ENCODE measurements at places on chromosomes 3 and 15.

GRCh38 chr3:36944012-36944640 is 728 bp downstream of the TRANK1 start:
- DNase-seq: no peak

DNA sequence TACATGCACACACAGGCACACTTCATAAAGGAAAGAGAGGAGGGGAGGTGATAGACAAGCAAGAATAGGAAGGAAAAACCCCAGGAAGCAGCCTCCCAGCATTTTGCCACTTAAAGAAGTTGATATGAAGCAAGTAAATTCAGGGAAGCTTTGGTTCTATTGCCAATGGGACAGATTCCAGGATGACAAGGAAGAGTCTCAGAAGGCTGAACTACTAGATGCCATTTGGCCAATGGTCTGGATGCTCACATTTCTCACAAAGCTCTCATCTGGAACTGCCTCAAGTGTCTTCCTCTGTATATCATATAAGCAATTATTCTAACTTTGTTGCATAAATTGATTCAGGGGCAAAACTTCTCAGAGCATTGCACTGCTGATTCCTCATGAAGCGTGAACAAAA is 78.8 kb upstream of the STRIT1 start:
- DNase-seq: no peak

DNA sequence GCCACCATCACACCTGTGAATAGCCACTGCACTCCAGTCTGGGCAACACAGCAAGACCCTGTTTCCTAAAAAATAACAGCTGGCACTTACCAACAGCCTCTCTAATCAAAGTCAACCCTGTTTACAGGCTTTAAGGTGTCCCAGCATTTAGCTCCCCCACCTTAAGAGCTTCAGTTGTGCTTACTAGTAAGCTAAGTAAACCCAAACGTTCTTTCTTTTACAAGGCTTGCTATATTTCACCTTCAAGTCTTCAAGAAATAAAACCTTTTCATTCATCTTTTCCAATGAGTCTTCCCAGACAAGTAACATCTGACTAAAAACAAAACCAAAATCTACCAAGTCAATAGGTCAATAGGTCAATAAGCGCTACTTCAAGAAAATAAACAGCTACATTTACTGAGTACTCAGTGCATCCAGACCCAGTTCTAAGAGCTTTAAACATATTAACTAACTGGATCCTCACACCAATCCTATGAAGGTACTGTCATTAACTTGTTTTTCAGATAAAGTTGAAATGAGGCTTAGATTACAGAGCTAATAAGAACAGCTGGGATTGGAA is 62.4 kb downstream of the PBRM1 start:
- no peak for DNase-seq

DNA sequence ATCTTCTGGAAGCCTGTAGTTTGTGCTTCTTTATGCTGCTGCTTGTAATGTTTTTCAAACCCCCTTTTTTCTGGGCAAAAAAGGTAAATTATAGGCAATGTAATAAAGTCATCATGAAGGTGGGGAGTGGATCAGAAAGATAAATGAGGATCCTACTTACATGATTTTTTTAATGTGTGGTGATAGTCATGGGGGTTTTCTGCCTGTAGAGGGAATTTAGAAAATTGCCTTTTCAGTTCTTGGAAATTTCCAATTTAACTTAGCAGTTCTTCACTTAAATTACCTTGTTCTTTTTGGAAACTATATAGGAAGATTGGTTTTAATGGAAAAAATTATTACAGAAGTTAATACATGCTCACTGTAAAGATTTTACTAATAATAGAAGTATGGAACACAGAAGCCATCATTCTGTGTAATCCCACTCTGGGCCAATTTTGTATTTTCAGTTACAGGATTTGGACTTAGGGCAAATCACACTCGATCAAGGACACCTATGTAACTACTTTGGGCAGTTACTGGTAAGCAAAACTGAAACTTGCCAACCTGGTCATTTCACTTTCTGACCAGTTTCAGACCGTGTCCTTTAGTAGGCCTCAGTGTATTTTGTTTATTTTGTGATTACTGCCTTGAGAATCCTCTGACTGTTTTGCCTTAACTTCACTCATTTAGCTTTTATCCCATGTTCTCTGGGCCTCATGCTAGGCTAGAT is 10.5 kb upstream of the SCAANT1 start:
- no peak for DNase-seq

DNA sequence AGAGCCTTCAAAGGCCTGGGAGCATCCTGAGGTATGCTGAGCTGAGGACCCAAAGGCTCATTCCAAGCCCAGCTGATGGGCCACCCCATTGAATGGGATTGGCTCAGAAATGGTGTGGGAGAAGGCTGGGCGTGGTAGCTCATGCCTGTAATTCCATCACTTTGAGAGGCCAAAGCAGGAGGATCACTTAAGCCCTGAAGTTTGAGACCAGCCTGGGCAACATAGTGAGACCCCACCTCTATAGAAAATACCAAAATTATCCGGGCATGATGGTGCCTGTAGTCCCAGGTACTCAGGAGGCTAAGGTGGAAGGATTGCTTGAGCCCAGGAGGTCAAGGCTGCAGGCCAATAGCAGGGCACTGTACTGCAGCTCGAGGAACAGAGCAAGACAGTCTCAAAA is 43.8 kb upstream of the ADAMTSL3 start:
- DNase-seq: no peak

DNA sequence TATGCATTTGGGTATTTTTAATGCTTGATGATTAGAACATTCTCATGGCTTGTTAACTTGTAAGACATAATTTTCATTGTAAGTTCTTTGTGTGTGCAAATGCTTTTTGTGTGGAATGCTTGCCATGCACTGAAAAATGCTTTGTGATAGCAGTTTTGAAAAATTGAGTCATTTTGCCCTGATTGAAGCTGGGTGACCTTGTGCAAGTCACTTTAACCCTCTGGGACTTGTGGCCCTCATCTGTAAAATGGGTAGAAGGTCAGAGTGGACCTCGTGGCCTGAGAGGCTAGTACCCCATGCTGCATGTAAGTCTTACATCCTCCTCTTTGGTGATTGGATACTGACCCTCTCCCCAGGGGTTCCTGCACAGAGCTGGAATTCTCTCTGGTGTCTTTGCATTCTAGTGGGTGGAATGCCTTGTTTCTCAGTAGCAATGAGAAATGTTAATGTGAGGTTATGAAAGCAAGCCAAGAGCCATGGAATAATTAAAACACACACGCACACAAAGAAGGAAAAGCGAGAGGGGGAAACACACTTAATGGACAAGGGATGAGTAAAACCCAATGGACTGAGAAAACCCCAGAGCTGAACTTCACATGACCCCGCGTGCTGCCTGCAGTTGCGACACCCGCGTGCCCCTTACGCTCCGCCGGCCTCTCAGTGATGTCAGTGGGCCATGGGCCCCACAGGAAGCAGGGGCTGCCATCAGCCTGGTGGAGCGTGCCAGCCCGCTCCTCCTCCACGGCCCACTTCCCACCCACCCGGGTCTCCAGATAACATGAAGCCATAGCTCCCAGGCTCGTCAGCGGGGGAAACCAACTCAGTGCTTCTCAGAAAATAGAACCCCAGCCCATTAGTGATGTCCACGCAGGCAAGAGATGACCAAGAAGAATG is 44.0 kb downstream of the SMAD3 start:
- no peak for DNase-seq

DNA sequence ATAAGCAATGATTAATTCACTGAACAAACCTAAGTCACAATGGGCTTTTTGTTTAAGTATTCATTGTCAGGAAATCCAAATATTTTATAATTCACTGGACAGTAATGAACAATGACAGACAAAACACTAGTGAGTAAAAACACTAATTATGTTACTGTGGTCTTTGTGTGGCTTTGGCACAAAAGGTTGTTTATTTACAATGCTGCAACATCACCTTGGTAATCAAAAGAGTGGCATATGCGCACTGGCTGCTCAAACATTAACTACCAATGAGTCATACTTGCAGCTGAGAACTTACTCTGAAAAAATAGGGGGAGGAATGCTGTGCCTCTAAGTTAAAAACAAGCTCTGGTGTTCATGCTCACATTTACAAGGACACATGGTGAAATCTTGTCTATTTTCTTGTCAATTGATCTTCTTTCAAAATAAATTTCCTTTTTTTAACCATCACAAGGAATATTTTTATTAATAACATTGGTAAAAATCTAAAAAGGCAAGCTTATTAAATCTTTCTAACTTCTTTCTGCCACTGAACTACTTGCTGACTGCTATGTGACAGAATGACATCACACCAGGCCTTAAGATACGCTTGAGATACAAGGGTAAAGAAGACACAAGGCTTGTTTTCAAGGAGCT is 85.2 kb upstream of the PPIB start:
- DNase-seq: no peak

DNA sequence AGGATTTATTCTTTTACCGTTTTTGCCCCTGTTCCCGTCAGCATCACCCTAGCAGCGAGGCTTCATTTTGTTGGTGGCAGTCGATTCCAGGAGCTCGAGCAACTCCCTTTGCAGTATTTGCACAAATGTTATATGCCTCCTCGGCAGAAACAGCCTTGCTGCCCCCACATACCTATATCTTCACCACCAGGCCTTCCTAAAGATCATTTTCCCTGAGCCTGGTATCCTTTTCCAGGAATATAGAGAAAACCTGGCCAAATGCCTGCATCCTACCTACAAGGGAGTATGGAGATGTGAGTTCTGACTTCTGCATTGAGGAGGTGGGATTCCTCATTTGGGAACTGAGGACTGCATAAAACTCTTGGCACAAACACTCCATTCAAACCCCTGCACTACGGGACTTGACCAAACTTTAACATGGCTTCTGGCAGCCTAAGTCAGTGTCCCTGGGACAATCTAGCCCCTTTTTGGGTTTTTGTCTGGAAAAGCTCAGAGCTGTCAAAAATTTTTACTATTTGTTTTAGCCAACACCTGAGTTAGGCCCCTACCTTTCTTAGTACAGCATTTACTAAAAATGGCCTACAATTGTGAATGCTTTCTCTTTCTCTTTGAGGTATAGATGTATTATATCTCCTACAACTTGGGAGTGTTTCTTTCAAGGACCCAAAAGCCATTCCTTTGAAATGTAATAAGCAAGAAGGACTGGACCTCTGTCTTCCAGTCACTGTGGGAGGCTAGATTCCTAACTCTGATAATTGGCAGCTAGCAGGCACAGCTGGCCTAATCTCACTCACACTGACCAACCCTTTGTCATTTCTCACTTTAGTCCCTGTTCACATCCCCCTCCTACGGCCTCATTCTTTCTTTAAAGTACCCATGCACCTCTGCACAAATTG is 12.1 kb upstream of the UBE2Q2 start:
- DNase-seq: no peak

DNA sequence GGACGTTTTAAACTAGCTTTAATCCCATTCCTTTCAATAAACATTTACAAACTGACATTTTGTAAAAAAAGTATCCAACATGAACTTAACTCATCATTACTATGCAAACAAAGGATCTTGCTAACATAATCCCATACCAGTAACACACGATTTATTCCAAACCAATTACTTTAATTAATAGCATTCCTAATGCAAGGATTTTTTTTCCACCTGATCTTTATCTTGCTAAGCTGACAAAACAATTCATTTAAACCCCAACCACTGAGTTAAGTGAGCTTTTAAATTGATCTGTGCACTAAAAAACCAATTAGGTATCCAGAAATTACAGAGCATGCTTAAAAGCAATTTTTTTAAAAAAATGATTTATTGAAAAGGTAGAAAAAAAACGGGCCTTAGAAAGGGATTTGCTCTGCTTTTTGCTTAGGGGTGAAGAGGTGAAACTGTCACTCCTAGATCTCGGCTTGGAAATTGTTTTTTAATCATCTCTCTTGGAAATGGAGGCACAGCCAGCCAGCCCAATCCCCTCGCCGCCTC is 1.2 kb downstream of the SH3BP5 start:
- no peak for DNase-seq

DNA sequence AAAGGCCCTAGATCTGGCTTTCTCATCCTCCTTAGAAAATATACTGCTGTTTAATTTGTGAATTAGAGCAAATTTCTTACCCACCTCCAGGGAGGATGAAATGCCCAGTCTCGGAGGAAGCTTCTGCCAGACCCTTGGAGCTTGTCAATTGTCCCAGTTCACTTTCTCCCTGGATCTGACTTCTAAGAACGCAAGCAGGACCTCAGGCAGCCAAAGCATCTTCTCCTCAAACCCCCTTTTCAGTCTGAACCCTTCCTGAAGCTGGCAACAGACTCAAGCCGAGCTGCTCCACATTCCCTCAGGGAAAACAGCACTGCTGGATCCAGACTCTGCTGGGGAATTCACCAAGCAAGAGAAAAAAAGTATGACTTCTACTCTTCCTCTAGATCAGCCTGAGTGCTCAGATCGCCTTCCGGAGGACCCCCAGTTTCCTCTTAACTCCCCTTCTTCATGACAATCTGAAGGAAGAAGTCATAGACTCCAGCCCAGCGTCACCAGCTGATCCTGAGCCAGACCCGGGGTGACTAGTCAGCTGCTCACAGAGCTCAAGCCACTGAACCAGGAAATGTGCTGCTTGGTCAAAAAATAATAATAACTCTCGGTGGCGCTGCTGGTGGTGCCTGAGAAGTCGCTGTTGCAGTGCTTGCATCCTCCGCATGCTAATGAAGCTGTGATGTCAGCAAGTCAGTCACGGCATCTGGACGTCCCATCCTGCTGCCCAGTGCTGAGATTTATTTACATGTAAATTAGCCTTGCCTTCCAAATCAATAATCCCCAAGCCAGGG is at the start of gene PRICKLE2:
Gene PRICKLE2, minus strand, starts transcription at position 641 of the 785 bp plus-strand sequence. CDS start 26,539 bp downstream, outside the sequence.
- peak; percentile 68 for DNase-seq

GRCh38 chr3:85170646-85171045 is 211.9 kb downstream of the CADM2 start:
- no peak for DNase-seq

- no peak for DNase-seq
Observed at GRCh38 chr3:35422836-35423601, 216.3 kb upstream of the ARPP21 start.

- DNase-seq: peak; percentile 12
Observed at GRCh38 chr15:101042320-101042719, 123.2 kb downstream of the LRRK1 start.

GRCh38 chr15:78715434-78715833 is 74.4 kb upstream of the CHRNB4 start:
- DNase-seq: no peak

DNA sequence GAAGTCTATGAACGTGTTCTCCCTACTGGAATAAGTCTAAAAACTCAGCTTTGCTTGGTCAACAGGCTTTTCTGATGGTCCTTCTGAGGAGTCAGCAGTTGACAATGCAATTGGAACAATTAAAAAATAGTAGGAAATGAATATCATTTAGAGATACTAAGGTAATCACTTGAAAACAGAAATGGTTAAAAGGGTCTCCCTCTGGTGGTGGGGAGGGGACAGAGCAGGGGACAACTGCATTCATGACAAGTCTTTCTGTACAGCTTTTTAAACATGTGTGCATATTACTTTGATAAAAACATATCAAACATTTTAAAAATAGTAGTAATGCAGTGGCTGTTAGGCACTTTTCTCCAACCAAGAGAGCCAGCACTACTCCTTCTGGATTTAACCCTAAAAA is 119.9 kb upstream of the FHIT start:
- DNase-seq: peak; percentile 60

DNA sequence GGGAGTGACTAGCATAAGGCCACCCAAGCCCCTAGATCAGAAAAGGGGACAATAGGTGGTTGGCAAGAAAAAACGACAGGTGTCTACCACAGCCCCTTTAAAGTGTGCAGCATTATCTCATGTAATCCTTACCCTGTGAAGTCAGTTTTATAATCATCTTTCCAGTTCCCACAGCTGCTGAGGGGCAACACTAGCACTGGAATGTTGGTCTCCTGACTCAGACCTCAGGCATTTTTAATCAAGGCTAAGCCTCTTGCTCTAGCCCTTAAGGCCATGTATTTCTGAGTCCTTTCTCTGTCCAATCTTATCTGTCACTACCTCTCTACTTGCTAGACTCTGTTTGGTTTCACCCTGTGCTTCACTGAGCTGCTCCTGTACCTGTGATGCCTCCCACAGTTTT is 171.7 kb downstream of the TLE3 start:
- no peak for DNase-seq

GRCh38 chr3:128276577-128277183 is 123.4 kb downstream of the EEFSEC start:
- DNase-seq: no peak
